Islet precursor cell (in vitro differentiated cells): ENCODE measurements at places on chromosomes 12 and 14.

- DNase-seq: no peak
Measured at GRCh38 chr14:55641290-55641689, 61.3 kb downstream of the KTN1 start.

GRCh38 chr12:63470161-63470560 is 198.1 kb downstream of the DPY19L2 start:
- DNase-seq: no peak

DNA sequence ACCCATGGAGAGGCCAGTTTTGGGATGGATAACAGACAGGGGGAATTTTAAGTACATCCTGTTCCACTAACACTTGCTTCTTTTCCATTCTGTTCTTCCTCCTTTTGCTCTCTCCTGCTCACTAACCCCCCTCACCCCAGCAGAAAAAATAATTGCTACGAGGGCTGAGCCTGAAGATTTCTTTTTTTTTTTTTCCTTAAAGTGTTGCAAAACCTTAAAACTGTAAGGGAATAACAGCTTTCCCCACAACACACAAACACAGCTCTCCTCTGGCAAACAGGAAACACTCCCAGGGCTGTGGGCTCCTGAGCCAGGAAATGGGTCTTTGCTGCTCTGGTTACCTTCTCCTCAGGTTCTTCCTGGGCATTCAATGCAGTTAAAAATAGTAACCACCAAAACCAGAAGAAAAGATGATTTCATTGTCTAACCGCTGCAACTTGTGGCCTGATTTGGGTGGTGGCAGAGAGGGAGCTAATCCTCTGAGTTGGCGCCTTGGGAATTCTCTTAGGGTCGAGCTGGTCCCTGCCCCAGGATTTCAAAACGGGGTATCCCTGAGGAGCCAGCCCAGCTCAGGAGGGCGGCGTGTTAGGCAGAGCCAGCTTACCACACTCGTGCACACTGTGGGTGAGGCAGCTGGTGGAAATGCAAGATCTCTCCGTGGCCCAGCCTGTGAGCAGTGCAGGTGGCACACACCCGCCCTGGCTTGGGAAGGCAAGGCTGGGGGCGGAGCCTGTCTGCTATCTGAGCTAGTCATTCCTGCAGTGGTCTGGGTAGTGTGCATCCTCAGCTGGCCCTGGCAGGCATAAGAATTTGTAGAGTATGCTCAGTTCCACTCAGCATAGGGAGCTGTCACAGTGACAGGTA is 17.1 kb upstream of the EMP1 start:
- peak; percentile 95 for DNase-seq

DNA sequence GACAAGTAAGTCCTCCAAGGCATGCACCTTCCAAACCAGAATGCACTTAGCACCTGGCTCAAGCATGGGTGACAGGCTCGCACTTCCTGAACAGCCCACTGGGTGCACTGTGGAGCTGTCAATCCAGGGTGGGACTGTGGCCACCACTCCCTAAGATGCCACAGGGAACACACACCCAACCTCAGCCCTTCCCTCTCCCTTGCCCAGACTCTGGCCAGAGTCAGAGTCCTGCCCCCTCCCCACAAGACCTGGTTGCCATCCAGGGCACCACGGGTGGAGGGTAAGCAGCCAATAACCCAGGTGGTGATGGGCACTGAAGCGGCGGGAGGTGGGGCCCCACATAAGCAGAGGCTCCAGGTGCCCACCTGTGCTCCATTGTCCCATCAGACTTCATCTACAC is 160.6 kb downstream of the MYRFL start:
- DNase-seq: peak; percentile 67
